ENCODE measurements at places on chromosomes 13 and 19.

DNA sequence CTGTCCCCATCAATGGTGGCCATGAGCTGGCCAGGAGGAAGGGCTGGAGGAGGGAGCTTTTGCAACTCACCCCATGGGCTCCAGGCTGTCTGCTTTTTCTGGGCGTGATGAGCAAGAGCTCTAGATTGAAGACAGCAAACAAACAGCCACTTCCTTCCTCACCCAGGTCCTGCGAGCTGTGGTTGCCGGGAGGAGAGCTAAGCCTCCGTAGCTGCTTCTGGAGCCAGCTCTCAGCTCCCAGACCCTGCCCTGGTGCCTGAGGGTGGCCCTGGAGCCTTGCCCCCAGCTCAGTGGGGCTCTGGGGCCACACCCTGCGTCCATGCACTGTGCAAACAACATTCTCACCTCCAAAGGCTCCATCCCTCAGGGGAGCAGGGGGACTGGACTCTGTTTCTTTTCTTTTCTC lies 6.2 kb downstream of the MYO1F start:
- peaks cover 52% of the 10 kb centered on the region for H3K4me1 ChIP-seq
- H3K27ac ChIP-seq = peak overlapping the region; percentile 49
- no peak for DNase-seq
- no peak overlapping the region for H3K4me3 ChIP-seq

DNA sequence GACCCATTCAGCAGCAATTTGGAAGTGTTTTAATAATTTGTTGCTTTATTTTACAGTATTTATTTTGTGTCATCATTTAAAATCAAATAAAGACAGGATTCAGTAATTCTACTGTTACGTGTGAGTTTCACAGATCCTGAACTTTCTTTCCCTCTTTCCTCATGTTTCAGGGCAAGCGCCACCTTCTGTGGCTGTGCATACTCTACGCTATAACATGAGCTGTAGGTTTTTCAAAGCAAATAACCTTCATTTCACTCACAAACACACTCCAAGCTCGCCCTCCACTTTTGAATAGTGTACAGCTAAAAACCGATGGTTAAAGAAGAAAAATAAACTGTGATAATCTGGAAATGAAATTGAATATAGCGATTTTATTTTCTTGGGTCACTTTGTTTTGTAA lies 753.3 kb downstream of the OLFM4 start:
- no peak for DNase-seq
- H3K4me3 ChIP-seq = no peak overlapping the region
- H3K27ac ChIP-seq = no peak overlapping the region

- H3K36me3 ChIP-seq = no peaks in the 10 kb centered on the region
- DNase-seq = no peak
- H3K27ac ChIP-seq = no peak overlapping the region
- H3K4me3 ChIP-seq = no peak overlapping the region
- H3K27me3 ChIP-seq = no peaks in the 10 kb centered on the region
Observed at GRCh38 chr13:104796581-104796980, 1730.4 kb upstream of the SLC10A2 start.

DNA sequence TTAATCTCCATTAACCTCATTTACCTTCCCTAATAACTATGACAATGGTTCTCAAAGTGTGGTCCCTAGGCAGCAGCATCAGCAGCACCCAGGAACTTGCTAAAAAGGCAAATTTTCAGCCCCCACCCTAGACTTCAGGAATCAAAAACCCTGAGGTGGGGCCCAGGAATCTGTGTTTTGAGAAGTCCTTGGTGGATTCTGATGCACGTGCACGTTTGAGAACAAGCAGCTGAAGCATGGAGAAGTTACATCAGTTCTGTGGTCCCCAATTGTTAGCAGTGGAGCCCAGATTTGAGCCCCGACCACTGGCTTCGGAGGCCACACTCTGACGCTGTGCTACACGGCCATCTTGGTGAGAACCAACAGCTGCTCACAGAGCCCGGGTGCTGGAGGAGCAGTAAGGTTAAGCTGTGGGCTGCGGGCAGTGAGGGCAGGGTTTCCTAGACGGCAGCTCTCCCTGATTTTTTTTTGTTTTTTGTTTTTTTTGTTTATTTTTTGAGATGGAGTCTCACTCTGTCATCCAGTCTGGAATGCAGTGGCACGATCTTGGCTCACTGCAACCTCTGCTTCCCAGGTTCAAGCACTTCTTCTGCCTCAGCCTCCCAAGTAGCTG lies 14.0 kb upstream of the CD22 start:
- DNase-seq = no peak
- H3K36me3 ChIP-seq = no peaks in the 10 kb centered on the region
- no peak overlapping the region for H3K27ac ChIP-seq
- no peak overlapping the region for H3K4me3 ChIP-seq

GRCh38 chr13:39095500-39095899 lies 57.2 kb downstream of the NHLRC3 start:
- no peak overlapping the region for H3K4me3 ChIP-seq
- no peaks in the 10 kb centered on the region for H3K36me3 ChIP-seq
- H3K4me1 ChIP-seq = no peaks in the 10 kb centered on the region
- no peak overlapping the region for H3K27ac ChIP-seq

GRCh38 chr13:64938660-64939059 lies 2291.5 kb downstream of the PCDH9 start:
- DNase-seq = no peak
- no peaks in the 10 kb centered on the region for H3K36me3 ChIP-seq
- H3K27ac ChIP-seq = no peak overlapping the region
- H3K4me1 ChIP-seq = no peaks in the 10 kb centered on the region
- no peak overlapping the region for H3K4me3 ChIP-seq

DNA sequence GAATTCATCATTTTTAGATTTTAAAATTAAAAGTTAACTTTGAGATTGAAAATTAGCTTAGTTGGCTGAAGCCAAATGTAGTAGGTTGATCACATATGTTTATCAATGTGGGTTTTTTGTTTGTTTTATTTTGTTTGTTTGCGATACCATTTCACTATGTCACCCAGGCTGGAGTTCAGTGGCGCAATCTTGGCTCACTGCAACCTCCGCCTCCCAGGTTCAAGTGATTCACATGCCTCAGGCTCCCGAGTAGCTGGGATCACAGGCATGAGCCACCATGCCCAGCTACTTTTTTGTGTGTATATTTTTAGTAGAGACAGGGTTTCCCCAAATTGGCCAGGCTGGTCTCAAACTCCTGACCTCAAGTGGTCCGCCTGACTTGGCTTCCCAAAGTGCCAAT lies 665.7 kb upstream of the SLC10A2 start:
- H3K27ac ChIP-seq = no peak overlapping the region
- no peaks in the 10 kb centered on the region for H3K27me3 ChIP-seq
- H3K4me3 ChIP-seq = no peak overlapping the region
- DNase-seq = no peak
- H3K36me3 ChIP-seq = no peaks in the 10 kb centered on the region
- no peaks in the 10 kb centered on the region for H3K4me1 ChIP-seq

- H3K4me3 ChIP-seq = no peak overlapping the region
- no peaks in the 10 kb centered on the region for H3K4me1 ChIP-seq
- H3K36me3 ChIP-seq = no peaks in the 10 kb centered on the region
Observed at GRCh38 chr13:105346141-105346775, 1189.2 kb downstream of the EFNB2 start.

- H3K36me3 ChIP-seq = no peaks in the 10 kb centered on the region
- H3K4me1 ChIP-seq = no peaks in the 10 kb centered on the region
- peak overlapping the region; percentile 85 for H3K27ac ChIP-seq
- no peaks in the 10 kb centered on the region for H3K27me3 ChIP-seq
- no peak for DNase-seq
Observed at GRCh38 chr13:45055902-45056648, 64.2 kb upstream of the GTF2F2 start.

DNA sequence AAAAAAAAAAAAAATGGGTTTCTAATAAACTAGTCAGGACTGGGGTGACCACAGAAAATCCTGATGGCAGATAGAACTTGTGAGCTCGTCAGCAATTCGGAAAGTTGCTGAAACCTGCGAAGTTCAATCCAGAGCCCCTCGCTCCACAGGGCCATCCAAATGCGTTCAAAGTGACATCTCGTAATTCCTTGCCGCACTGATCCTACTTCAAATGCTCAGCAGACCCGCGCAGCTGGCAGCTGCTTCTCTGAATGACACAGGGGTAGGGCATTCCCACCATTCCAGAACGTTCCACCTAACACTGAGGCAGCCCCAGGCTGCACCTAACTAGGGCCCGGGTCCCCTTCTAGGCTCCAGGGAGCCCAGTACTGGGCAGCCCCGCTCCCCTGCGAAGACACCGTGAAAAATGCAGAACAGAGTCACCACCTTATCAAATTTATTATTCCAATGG lies 4.8 kb upstream of the DAPK3 start:
- peaks cover 50% of the 10 kb centered on the region for H3K4me1 ChIP-seq
- no peak overlapping the region for H3K4me3 ChIP-seq
- H3K27ac ChIP-seq = no peak overlapping the region
- no peaks in the 10 kb centered on the region for H3K27me3 ChIP-seq
- no peak for DNase-seq
- H3K36me3 ChIP-seq = peaks cover 52% of the 10 kb centered on the region

DNA sequence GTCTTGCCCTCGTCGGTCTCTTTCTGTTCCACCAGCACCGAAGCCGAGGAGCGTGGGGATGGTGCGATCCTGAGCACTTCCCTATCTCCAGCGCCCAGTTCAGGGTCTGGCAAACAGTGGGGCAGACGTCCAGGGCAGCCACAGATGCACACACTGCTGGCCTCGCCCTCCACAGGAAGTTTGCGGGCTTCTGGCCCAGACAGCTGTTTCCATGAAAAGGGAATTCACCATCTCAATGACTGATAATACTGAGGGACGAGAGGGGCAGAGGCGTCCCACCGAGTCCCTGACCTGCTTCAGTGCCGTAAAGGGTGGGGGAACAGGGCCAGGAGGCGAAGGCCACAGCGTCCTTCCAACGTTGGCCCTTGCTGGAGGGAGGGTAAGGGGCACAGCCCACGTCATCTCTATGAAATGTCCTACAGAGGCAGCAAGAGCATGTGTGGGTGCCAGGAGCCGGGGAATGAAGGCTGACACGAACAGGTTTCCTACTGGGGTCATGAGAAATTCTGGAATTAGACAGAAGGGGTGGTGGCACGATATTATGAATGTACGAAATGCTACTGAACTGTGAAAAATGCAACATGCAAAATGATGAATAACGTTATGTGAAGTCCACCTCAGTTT lies 19.5 kb downstream of the SHC2 start:
- H3K4me1 ChIP-seq = no peaks in the 10 kb centered on the region
- H3K27me3 ChIP-seq = no peaks in the 10 kb centered on the region
- no peak for DNase-seq
- no peak overlapping the region for H3K27ac ChIP-seq
- H3K36me3 ChIP-seq = no peaks in the 10 kb centered on the region

DNA sequence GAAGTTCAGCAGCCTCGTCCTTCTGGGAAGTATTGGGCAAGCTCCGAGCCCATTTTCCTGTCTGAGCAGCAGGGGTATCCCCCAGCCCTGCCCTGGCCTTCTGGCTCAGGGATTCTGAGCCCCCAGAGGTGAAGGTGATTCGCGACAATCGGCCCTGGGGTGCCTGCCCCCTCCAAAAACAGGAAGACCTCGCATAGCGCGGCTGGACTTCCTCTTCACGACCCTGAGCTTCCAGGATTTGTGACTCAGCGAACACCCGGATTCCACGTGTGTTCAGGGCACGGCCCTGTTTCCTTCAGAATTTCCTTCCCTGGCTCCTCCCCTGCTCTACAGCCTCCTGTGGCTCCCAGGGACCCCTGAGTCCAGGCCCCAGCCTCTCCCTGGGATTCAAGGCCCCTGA lies at the start of gene SEMA6B:
Gene SEMA6B (minus strand): TSS at position 116 of the 400 bp plus-strand sequence. CDS start 1,227 bp downstream, outside the sequence.
- no peak within 1 kb of the TSS for H3K27ac ChIP-seq
- H3K4me3 ChIP-seq = peak within 1 kb of the TSS; percentile 37
- no peaks in the 10 kb centered on the region for H3K36me3 ChIP-seq
- H3K27me3 ChIP-seq = peaks cover 7% of the 10 kb centered on the region
- DNase-seq = no peak
- H3K4me1 ChIP-seq = peaks cover 8% of the 10 kb centered on the region

DNA sequence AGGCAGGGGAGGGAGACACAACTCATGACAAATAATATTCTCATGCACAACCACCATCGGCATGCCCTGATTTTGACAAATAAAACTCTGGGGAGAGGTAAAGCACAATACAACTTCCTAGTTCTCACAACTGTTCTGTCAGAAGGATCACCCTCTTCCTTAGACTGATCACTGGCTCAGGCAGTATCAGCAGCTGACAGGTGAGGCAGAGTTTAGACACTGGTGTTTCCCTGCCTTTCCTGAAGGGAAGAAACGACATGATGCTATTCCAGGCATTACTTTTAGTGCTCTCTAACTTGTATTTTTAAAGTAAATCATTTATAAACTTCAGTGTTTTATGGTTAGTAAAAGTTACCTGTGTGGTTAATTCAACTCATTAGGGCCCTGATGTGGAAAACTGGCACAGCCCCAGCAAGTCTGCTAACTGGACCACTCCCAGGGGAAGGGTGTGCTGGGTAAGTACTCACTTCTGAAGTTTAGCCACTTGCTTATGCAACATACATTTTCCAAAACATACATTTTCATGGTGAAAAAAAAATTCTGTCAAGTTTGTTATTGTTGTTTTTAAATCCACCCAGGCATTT lies 82.8 kb downstream of the CRYL1 start:
- H3K4me1 ChIP-seq = peaks cover 56% of the 10 kb centered on the region
- no peaks in the 10 kb centered on the region for H3K27me3 ChIP-seq
- H3K36me3 ChIP-seq = no peaks in the 10 kb centered on the region

GRCh38 chr13:34420702-34421346 lies 521.2 kb upstream of the NBEA start:
- H3K4me3 ChIP-seq = no peak overlapping the region
- H3K36me3 ChIP-seq = no peaks in the 10 kb centered on the region
- peak overlapping the region; percentile 13 for H3K27ac ChIP-seq
- no peak for DNase-seq
- H3K27me3 ChIP-seq = no peaks in the 10 kb centered on the region

- peaks cover 62% of the 10 kb centered on the region for H3K4me1 ChIP-seq
- H3K36me3 ChIP-seq = peaks cover 15% of the 10 kb centered on the region
- H3K27ac ChIP-seq = peak overlapping the region; percentile 87
- no peak overlapping the region for H3K4me3 ChIP-seq
Observed at GRCh38 chr19:2171349-2172145, 7.8 kb downstream of the DOT1L start.
